ENCODE measurements at places on chromosomes 1 and 21.

- DNase-seq = no peak
These were observed 100.1 kb downstream of the MAB21L3 start for GRCh38 chr1:116211294-116211693.

GRCh38 chr1:201849372-201850052, 20.6 kb downstream of the IPO9 start:
- DNase-seq = no peak

DNA sequence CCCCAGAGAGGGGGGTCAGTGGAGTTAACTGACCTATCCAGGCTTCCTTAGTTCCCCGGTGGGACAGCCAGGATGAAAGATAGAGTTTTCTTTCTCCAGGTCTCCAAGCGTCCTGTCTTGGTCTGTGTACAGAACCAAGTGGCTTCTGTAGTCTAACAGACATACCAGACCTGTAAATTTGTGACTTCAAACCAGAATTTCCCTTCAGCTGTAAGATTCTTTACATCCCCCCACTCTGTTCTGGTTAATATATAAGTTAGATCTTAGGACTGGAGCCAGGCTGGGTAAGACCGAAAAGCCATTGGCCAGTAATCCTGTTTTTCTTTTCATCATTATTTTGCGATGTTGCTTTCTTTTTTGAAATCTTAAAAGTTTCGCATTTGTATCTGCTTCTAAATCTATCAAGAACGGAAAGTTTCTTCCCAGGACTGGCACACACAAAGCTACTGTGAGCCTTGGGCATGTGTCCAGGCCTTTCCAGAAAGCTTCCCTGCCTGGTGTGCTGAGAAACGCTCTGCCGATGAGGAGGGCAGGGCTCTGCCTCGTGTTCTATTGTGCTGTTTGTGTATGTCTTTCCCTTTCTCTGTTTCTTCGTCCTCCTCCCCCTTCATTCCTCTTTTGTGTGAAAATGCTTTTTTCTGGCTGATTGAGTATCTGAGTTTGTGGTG, 72.3 kb downstream of the RGL1 start:
- no peak for DNase-seq

GRCh38 chr1:174153085-174153824, 6.1 kb upstream of the RABGAP1L start:
- DNase-seq = no peak

DNA sequence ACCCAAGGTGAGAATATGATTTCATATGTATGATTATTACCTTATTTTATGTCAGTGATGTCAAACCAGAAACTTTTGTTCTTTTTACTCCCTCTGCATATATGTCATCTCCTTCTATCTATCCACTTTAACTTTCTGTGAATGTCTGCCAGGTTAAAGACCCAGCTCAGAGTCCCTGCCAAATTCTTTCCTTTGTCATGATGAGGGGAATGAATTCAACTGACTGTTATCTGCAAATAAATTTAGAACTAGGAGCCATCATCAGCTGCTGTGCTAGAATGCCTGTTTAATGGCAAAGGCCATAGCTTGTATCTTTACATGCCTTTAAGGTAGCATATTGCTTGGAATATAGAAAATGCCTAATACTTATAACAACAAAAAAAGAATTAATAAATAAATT, 815.6 kb upstream of the NEGR1 start:
- DNase-seq = no peak

GRCh38 chr1:244761279-244761678, 74.2 kb upstream of the COX20 start:
- no peak for DNase-seq

Measured in stimulated activated CD4-positive, alpha-beta T cell treated with anti-CD3 and anti-CD28 coated beads, Interleukin-2, amount 100 ng/mL, for 24 hours (primary cell).